ENCODE measurements at places on chromosomes 7 and 10.

DNA sequence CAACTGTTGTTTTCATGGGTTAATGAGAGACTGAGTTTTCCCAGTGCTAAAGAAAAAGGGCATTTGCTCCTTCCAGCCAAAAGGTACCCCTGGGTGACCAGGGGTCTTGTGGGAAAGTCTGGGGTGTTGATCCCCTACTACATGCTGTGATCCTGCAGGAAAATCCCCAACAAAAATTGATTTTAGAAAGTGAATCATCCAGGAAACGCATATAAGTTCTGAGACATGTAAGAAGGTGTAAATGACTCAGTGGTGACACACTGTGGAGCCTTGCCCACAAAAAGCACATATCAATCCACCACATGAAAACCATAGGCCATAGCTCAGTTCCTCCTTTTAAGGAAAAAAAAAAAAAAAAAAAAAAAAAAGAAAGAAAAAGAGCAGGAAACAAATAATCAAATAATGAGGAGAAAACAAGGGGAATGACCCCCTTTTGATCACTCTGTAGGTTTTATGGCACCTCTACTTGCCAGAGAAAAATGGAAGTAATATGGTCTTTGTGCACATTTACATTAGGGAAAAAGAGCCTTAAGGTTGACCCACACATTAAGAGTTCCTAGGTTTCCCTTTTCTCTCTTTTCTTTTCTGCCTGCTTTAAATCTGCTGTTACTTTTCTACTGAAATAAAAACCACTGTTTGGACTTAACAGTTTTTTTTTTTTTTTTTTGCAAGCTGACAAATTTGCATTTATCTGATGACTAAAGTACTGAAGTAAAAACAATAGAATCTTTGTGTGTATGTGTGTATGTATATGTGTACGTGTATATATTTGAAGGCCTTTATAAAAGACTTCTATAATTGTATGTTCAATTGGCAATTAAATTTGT, 386.0 kb downstream of the KIF20B start:
- DNase-seq, result peak; percentile 5

DNA sequence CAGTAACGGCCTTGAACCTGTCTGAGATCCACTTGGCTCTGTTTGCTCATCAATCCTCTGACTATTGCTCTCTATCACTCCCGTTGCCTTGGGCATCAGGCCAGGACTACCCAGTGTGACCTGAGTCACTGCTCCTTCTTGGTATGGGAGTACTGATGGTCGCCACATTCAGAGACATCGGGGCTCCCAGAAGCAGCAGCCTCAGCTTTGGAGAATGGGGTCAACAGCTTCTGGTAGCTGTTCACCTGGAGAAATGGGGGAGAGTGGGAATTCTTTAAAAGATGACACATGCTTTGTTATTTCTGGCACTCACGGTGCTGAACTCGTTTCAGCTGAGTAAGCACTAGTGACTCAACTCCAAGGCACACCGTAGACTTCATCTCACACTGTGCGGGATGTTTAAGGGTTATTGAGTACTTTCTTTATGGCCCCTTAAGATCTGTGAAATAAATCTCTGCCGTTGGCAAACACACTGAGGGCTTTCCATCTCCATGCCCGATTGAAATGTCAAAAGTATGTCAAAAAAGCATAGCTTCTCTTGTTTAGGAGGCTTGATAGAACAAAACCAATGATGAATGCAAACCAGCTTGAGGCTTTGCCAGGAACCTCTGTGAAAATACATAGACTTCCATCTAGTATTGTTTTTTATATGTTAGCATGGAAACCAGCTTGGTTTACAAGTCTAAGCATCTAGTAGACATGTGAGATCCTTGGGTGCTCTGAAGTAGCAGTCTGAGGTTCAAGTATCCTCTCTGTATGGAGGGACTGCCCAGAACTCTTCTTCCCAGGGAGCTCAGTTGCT, 333.1 kb downstream of the CXCL12 start:
- DNase-seq, result no peak

DNA sequence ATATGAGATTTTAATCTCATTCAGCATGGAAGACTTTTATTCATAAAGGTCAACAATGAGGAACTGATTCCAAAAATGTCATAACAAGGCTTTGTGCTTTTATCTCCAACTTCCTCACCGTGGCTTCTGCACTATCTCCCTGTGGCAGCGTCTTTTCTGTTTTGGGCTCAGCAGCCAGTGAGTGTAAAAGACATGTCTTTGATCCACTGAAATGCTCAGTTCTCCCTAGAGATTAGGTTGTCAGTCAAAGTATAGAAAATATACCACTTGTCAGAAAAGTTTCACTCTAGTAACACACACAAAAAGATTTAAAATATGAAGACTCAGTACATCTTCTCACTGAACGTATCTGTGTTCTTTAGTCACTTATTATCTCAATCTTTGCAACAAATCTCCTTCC, 901.8 kb upstream of the ZWINT start:
- DNase-seq, result no peak

DNA sequence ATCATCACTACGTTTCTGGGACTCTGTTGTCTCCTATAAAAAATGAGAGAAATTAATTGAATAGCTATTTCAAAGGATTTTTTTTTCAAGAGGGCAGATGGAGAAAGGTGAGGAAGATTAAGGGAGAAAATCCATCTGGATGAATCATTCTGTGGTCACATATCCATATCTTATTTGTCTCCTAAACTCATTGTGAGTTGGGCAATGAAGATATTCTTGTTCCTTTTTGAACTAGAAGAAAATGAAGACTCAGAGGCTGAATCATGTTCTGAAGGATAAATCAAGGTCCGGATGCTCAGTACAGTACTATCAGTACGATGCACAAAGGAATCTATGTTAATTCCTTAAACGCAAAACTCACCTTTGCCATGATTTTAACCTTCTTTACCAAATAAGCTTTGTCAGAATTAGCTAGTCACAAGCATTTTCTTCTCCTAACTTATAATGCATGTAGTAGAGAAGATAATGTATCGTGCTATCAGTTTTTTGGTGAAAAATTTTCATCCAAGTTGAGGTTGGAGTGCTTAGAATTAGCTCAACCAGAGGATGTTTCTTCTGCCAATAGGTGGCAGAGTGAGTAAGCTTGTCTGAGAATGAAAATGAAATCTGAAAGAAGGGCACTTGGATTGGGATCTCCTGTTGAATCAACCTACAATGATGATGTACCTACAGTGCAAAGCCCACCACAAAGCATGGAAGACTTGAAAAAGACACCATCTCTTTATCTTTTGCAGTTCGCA, 446.9 kb downstream of the KIF20B start:
- peak; percentile 48 for DNase-seq

GRCh38 chr7:155287284-155287935, 10.3 kb upstream of the INSIG1 start:
- DNase-seq, result no peak

DNA sequence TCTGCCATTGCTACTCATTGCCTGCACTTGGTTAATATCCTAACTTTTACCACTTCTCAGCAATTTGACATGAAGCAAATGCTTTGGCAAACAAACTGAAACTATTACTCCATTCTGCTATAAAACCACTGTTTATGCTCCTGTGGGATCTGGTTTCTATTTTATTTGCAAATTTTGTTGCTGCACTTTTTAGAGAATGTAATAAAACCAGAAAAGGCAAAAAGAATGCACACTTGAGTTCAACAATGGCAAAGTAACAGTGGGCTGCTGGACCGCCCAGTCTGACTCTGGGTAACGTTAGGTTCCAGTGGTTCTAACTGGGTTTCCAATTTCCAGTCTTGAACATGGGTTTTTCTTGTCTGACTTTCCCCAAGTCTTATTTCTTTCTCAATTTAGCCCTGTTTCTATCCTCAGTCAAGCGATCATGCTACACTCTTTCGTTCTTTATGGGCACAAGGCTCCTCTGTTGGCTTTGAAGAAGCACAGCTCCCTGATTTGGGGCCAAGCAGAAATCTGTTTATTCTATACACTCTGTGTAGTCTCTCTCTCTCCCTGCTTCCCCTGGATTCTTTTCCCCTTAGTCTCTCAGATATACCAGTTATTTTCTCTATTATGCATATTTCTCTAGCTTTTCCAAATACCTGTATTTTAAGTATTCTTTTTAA, 129.2 kb upstream of the FAM3C start:
- no peak for DNase-seq

- DNase-seq, result no peak
Observed at GRCh38 chr7:79984210-79984609, 150.4 kb upstream of the GNAI1 start.

GRCh38 chr7:55024776-55025175, 6.0 kb downstream of the EGFR start:
- no peak for DNase-seq

DNA sequence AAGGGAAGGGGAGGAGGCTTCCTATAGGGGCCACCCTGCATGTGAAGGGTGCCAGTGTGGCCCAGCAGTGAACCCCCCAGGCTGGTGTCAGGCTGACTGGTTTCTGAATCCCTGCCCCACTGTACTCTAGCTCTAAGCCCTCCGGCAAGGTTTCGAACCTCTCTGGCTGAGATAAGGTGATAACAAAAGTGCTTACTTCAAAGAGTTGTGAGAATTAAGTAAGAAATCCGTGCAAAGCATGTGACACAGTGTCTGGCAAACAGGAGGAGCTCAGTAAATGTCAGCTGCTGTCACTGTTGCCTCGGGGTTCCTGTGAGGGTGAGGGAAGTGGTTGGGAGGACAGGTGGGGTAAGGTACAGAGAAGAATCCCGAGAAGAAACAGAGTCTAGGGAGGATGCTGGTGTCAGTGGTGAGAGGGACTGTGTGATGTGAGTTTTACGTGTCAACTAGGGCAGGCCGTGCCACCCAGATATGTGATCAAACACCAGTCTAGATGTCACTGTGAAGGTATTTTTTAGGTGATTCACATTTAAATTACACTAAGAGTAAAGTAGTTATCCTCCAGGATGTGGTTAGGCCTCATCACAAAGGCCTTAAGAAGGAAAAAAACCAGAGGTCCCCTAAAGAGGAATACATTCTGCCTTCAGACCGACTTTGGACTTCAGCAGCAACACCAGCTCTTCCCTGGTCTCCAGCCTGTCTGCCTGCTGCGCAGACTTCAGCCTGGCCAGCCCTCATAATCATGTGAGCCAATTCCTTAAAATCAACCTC, 64.4 kb downstream of the BPGM start:
- no peak for DNase-seq

DNA sequence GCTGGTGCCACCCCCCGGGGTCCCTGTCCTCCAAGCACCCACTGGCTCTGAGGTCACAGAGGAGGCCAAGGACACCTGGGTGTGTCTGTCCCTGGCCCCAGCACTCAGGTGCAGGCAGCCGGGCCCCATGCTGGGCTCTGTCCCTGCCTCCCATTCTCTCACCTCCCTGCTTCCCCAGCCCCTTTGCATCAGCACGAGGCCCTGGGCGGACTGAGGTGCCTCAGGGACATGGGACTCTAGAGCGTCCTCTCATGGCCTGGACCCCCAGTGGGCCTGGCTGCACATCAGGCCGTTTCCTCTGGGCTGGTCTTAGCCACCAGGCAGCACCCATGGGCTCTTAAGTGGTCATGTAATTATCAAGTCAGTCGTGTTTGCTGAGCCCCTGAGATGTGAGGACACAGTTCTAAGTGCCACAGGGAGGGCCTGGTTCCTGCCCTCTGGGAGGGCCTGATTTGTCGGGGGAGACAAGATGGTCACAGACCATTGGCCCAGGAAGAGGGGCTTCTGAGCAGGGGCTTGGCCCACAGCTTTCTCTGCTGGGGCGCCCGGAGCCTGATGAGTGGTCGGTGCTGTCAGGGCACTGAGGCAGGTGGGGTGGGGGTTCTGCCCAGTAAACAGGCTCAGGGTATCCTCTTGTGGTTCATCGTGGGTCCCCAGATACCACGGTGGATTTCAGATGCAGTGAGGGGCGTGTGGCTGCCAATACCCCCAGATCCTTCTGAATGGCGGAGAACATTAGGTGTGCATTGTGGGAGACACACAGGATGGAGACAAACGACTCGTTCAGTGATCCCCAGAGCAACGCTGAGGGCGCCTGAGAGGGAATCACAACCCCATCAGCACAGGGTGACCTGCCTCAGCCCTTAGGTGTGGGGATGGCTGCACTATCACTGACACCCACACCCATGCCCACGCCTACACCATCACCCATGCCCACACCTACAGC, 152.5 kb downstream of the WDR37 start:
- no peak for DNase-seq

GRCh38 chr7:32150589-32150988, 80.4 kb upstream of the PDE1C start:
- DNase-seq, result no peak

GRCh38 chr7:39605087-39605486, 18.3 kb upstream of the RALA start:
- no peak for DNase-seq

- DNase-seq, result no peak
Observed at GRCh38 chr10:22833781-22834180, 94.1 kb upstream of the ARMC3 start.

GRCh38 chr7:67659091-67659490, 662.5 kb downstream of the TYW1 start:
- no peak for DNase-seq

DNA sequence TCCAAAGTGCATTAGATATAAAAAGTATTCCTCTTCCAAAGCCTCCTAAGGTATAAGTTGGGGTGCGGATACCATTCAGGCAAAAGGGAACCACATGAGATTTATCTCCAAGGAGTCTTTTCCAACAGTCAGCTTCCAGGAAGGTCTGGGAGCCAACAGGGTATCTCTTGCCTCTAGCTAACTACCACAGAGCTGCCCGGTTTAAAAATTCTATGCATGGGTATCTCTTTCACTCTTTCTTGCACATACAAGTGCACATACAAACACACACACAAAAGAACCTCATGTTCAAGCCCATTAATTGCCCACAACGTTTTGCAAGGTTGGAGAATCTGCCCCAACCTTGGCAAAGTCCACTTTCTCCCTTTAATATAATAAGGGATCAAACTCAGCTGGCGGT, 80.7 kb downstream of the CDK6 start:
- DNase-seq, result no peak

DNA sequence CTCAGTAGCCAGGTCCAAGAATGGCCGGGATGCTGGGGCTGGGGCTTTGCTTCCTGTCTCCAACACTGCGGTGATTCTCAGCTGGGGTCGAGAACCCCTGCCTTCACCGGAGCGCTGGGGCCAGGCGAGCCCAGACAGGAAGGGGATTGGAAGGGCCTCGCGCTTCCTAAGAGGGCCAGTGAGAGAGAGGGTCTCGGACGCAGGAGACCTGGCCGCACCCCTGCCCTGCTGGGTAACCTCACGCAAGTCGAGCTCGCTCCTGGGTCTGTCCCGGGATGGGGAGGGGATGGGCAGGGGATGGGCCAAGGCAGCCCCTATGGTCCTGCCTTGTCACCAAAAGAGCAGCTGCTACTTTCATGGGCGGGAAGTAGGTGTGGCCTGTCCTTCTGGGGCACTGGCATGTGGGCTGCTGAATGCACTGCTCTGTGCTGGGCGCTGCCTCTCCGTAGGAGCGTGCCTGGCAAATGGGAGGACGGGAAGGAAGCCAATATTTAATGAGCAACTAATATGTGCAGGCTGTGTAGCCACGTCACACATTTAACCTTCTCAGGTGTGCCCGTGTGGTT, 20.0 kb downstream of the KCNK18 start:
- DNase-seq, result no peak

DNA sequence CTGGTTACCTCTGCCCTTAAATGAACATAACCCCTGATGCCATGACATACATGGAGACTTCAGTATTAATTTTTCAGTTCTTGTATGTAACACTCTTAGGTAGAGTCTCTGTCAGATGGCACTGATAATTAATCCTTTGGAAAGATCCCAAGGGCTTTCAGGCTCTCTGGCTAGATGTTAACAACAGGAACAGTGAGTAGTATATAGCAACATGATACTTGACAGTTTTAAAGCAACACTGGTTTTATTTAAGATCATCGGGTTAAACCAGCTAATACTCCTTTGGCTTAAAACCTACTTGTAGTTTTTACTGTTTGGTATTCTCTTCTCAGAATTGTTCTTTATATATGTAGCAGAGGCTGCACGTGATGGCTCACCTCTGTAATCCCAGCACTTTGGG, 27.3 kb downstream of the AHCYL2 start:
- no peak for DNase-seq

GRCh38 chr10:127354255-127354654, 157.9 kb upstream of the INSYN2A start:
- no peak for DNase-seq

Measured in NAMALWA (cell line).